GM10248 (cell line): ENCODE measurements at places on chromosomes 6 and 20.

GRCh38 chr6:131205481-131206244 lies 70.4 kb downstream of the AKAP7 start:
- DNase-seq, result no peak

DNA sequence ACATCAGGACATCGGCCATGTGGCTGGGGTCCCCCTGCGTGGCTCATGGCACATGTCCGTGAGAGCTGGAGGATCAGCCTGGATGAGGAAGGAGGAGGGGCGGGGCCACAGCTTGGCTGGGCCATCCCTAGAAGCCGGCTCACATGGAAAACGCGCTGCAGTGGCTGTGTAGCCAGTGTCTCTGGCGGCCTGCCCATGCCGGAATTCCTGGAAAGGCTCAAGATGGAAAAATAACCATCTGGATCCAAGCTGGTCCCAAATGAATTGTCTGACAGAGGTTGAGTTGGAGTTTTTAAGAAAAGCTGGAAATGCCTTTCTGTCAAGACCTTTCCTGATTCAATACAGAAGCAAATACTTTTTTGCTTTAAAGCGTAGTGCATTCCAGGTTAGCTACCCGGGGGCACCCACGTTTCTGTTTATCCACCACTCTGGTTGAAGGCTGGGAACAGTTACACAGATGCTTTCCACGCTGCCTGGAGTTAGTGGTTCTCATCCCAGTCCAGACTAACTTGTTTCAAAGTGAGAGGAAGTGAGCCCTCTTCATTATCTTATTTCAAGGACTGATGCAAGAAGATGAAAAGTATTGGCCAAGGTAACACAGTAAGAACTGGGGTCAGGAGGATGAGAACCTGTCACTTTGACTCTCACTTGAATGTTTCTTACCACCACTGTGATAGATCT lies 99.0 kb downstream of the GMPR start:
- no peak for DNase-seq

DNA sequence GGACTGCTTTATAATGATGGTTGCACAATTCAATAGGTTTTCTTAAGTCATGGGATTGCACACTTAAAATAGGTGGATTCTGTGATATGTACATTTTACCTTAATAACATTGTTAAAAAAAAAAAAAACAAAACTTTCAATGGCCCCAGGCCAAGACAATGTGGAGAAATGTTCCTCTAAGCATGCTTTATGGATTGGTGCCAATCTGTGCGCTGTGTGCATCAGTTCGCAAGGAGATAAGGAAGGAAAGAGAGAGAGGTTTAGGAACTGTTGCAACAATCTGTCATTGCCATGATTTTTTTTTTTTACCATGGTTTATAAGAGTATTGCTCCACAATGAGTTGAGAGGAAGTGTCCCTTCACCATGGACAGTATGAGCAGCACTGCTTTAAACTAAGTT lies 399.6 kb downstream of the PTPRT start:
- DNase-seq, result no peak

GRCh38 chr20:50523552-50524167 lies 13.5 kb downstream of the PTPN1 start:
- no peak for DNase-seq

DNA sequence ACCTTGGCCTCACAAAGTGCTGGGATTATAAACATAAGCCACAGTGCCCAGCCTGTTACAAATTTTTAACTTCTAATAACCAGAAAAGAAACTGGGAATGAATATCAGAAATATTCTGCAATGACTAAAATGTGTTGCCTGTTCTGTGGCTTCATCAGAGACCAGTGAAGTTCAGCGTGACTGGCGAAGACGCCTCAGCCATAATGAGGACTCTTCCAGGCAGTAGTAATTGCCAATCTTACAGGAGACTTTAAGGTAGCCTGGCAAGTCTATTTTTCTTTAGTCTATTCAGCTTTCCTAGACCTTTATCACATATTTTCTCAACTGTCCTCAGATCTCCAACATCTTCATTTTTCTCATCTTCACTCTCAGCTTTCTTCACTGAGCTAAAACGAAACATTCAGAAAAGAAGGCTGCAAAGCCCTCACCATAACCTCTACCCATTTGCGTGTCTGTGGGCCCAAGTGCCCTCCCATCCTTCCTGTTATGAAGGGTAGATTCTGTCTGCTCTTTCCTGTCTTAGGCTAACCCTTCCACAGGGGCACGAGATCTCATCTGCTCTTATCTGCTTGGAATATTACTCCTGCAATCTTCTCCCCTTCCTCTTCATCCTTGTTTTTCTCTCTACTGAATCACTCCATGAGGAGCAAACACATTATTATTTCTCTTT lies 42.0 kb upstream of the OLIG3 start:
- no peak for DNase-seq

GRCh38 chr6:127576874-127577273 lies at the start of gene C6orf58:
C6orf58 (plus strand) TSS chr6:127577174; CDS start chr6:127577186, 12 bp downstream.
- DNase-seq, result no peak

DNA sequence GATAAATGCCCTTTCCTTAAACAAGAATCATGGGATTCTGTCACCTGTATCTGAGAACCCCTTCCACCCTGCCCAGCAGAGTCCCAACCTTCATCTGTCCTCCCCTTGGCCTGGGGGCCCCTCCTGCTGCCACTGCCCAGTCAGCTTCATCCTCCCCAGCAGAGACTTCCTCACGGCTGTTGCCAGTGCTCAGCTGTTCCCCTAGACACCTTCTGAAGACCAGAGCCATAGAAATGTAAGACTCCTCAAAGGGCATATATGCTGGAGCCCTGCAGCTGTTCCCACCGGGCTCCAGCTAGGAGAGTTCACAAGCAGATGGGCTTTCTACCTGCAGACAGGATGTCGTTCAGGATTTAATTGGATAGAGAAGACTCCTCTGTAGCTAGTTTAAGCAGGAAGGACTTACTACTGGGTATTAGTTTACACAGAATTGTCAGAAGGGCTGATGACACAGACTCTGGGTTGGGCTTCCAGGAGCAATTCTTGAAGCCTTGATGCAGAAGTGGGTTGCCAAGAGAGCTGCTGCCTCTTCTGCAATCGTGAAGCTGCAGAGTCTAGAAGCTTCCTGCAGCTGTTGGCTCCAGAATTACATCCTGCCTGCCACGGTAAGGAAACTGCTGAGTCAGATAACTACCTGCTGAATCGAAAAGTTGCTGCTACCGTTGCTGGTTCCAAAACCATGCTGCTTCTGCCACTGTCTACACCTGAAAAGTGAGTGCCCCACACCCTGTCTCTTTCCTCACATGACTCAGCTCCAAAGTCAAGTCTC lies 57.1 kb upstream of the MLN start:
- no peak for DNase-seq

DNA sequence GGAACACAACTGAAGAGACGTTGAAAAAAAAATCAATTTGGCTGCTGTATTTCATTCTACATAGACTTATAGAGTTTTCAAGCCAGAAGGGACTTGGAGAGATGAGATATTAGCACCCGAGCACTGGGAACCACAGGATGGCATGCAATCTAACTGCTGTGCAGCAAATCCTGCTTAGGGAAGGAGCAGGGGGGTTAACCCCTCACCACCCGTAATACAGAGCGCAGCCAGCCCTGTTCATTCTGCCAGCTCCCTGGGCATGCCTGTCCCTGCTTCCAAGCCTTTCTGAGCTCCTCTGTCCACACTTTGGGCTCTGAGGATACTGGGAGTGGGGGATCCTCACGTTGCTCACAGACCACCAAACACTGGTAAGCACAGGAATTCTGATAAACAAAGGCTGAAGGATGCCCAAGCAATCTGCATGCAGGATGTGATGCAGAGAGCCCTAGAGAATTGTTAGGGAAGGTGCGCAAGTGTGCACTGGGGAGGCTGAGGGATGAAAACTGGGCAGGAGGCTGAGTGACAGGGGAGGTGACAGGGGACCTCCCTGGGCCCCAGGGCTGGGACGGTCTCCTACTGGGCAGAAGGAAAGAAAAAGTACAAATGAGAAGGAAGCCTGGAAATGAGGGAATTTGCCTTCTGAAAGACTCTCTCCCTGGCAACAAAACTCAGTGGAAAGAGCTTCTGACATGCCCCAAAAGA lies 34.0 kb downstream of the CPNE5 start:
- no peak for DNase-seq

GRCh38 chr20:51540580-51540979 lies 1.9 kb downstream of the NFATC2 start:
- no peak for DNase-seq

DNA sequence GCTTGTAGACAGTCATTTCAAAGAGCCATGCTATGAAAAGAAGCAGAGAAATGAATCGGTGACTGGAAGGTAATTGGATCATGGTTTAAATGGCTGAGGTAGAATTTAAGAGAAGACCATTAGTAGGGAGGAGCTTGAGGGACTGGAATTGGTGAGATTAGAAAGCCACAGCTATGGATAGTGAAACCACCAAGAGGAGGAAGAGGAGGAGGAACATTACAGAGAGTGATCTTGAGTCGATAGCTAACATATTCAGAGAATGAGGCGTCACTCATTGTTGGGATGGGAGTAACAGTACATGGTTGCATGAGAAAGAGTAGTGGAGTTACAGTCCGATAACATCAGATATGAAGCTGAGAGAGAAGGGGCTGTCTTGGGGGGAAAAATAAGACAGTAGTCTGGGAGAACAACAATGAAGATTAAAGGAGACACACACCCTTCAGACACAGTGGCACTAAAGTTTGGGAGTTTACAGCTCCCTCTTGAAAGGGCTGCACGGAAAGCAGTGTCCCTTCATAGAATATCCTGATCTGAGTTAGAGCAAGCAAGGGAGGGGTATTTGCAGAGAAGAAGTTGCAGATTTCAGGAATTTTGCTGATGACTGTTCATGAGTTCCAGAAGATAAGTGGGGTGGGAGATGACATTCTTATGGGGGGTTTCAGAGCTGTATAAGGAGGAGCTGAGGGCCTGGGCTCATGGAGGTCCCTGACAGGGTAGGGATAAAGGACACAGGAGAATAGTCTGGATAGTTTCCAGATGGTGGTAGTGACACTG lies 15.1 kb upstream of the LAMP5 start:
- no peak for DNase-seq

GRCh38 chr6:167851370-167851952 lies 24.8 kb downstream of the AFDN start:
- no peak for DNase-seq

GRCh38 chr20:50098259-50098658 lies 14.7 kb downstream of the UBE2V1 start:
- DNase-seq, result no peak

- no peak for DNase-seq
Measured at GRCh38 chr20:62856931-62857619, 4.5 kb downstream of the TCFL5 start.

GRCh38 chr20:10513931-10514575 lies 78.9 kb downstream of the SLX4IP start:
- DNase-seq, result no peak

- DNase-seq, result peak; percentile 62
Measured at GRCh38 chr6:69232911-69233448, 563.8 kb downstream of the LMBRD1 start.
